ENCODE measurements at places on chromosomes 6 and 20. TPM values are rescaled to one million over a fixed set of nuclear protein-coding genes. Genes with fewer than 3 reads are reported as not detected.

Gene SLC35D3
- not detected for total RNA-seq

- H3K4me1 ChIP-seq: peaks cover 21% of the 10 kb centered on the region
- no peak for DNase-seq
- no peak overlapping the region for H3K27ac ChIP-seq
- no peak overlapping the region for H3K4me3 ChIP-seq
These were observed 2.6 kb upstream of the LIN28B start for GRCh38 chr6:104954190-104954797.

GRCh38 chr20:17928633-17929311 lies 39.8 kb downstream of the SNX5 start:
- H3K27me3 ChIP-seq: no peaks in the 10 kb centered on the region
- no peak overlapping the region for H3K4me3 ChIP-seq
- no peak for DNase-seq

- H3K27ac ChIP-seq: no peak overlapping the region
- no peak for DNase-seq
- no peak overlapping the region for H3K4me3 ChIP-seq
- peaks cover 24% of the 10 kb centered on the region for H3K4me1 ChIP-seq
These were observed 11.7 kb upstream of the GOPC start for GRCh38 chr6:117613920-117614560.

Gene GPX5
- not detected for total RNA-seq

Gene TAF8
- 29.2 TPM for total RNA-seq
